ENCODE measurements at places on chromosomes 2 and 18.

DNA sequence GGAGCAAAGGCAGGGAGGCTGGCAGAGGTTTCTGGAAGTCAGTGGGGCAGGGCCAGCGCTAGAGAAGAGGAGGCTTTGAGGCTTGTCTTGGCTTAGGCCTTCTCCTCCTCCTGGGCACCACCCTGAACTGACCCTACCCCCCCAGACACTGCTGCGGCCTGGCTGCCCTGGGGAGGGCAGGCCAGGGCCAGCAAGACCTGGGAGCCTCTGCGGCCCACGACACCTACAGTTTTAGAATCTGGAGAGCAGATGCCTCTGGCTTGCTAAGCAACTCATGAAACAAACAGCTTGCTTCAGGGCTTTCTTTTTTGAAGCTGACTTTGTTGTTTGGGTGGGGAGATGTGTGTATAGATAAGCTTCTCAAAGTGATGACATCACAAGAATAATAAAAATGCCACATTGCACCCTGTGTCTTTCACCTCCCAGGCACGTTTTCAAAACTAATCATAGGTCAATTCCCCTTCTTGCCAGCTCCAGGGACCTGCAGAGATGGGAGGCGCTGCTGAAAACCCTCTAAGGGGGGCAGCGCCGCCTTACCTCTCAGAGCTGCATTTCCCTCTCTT, 46.2 kb upstream of the SMAD7 start:
- peak; percentile 67 for DNase-seq

DNA sequence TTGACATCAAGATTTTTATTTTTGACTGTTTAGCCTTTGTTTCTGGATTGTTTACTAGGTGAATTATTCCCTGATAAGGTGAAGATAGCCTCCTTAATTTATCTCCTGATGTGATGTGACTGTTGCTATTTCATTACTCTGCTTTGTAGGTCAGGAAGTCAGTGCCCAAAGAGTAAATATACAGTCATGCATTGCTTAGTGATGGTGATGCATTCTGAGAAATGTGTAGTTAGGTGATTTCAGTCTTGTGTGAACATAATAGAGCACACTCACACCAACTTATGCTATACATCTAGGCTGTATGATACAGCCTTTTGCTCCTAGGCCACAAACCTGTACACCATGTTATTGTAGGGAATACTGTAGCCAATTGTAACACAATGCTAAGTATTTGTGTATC, 102.4 kb upstream of the THUMPD2 start:
- DNase-seq = no peak

GRCh38 chr2:232569541-232569940, 19.1 kb downstream of the EIF4E2 start:
- no peak for DNase-seq

- no peak for DNase-seq
Measured at GRCh38 chr2:88521445-88522073, 69.1 kb upstream of the FOXI3 start.

DNA sequence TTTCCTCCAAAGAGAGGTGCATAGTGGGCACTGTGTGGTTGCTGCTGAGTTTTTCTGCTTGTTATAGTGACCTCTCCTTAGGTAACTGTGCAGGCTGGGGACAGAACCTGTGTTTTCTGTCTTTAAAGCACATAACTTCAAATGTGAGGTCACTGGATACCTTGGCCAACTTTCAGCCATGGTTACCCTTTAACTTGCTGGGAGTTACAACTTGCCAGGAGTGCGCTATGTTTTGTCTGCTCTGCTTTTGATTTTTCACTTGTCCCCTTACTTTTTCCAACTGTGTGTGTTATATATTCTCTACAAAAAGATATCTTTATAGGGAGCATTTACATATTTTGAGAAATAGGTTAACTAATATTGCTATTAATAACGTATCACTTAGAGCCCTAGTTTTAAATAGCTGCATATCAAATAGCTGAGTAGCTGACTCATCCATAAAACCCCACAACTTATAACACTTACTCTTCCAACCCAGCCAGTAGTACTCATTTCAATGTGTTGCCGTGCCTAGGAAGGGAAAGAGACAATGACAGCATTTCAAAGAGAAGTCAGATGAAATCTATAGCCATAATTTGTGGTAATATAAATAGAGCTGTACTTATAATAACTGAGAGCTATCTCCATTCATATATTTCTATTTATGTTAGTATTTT, 51.6 kb downstream of the DPP4 start:
- no peak for DNase-seq

GRCh38 chr18:13537022-13537780, 189.2 kb downstream of the FAM210A start:
- DNase-seq = no peak

DNA sequence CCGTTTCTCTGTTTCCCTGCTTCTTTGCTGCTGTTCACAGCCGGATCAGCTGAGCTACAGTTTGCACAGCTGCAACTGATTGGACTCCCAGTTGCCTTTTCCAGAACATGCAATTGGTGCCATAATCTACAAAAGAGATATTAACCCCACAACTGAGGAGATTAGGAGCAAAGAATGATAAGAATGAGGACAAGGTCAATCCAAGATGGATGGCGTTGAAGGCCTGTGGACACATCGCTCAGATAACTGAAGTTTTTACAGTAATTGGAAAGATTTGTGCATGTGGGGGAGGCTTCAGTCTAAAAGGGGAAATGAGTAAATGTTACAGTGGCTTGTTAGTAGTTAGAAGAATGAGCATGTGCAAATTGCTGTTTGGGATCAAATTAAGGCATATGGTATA, 263.2 kb downstream of the TGIF1 start:
- no peak for DNase-seq

- DNase-seq = no peak
Measured at GRCh38 chr2:232291343-232291742, 87.2 kb upstream of the ALPP start.

DNA sequence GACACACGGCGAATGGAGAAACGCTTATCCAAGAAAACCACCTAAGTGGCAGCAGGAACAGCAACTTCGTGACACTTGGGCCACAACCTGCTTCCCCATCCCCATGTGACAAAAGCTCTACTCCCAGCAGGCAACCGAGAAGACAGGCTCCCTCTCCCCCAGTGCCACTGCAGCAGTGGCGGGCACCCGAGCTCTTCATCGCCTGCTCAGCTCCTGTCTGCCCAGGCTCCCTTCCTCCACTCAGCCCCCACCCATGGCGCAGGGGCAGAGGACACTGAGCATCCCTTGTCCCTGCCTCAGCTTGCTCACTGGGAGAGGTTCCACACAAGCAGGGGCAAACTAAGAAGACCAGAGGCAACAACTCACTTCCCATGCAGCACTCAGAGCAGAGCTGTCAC, 22.9 kb downstream of the SLC66A2 start:
- no peak for DNase-seq

DNA sequence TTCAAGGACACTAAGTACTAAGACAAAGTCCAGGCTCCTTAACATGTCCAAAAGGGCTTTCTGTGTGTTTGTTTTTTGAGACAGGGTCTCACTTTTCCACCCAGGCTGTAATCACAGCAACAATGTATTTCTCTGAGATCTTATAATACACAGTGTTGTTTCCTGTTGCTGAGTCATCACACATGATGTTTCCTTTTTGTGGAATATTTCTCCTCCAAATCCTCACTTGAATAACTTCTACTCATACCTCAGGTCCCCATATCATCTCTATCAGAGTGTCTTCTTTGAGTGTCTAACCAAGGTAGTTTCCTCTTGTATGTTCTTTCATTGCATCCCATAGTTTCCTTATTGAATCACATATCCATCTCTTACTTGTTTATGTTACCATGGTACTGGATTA, 632.0 kb upstream of the PIK3C3 start:
- DNase-seq = no peak

DNA sequence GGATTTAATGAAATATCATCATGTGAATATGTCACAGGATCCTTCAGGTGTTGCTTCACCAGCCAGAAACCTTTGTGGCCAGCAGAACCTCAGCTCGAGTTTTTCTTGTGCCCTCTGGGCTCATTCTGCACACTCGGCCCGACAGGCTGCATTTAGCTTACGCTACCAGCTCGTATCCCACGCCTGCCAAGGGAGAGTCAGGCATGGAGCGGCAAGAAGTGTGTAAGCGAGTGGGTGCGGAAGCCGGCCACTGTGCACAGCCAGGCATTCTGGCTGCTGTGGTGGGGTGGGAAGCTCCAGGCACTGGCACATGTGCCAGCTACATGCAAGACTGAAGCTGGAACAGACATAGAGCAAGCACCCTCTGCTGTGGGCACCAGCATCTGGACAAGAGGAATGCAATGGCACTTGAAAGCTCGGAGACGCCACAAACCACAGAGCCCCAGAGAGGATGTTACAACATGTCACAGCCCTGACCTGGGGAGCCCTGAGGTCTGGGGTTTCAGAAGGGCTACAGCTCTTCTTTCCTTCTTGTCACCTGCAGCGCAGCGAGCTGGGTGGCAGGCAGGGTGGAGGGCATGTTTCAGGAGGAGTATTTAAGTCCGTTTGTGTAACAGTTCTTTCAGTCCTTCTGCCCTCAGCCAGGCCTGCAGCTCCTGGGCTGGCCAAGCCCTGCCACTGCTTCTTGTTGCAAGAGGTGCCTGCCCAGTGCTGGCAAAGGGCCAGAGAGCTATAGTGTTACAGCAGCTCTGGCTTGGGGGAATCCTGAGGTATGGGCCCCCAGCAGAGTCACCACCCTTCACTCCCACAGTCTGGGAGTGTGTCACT, 257.3 kb upstream of the HNMT start:
- peak; percentile 3 for DNase-seq

GRCh38 chr18:11119959-11120587, 29.3 kb downstream of the PIEZO2 start:
- DNase-seq = no peak

GRCh38 chr2:220104871-220105351, 477.5 kb downstream of the SLC4A3 start:
- DNase-seq = peak; percentile 9

DNA sequence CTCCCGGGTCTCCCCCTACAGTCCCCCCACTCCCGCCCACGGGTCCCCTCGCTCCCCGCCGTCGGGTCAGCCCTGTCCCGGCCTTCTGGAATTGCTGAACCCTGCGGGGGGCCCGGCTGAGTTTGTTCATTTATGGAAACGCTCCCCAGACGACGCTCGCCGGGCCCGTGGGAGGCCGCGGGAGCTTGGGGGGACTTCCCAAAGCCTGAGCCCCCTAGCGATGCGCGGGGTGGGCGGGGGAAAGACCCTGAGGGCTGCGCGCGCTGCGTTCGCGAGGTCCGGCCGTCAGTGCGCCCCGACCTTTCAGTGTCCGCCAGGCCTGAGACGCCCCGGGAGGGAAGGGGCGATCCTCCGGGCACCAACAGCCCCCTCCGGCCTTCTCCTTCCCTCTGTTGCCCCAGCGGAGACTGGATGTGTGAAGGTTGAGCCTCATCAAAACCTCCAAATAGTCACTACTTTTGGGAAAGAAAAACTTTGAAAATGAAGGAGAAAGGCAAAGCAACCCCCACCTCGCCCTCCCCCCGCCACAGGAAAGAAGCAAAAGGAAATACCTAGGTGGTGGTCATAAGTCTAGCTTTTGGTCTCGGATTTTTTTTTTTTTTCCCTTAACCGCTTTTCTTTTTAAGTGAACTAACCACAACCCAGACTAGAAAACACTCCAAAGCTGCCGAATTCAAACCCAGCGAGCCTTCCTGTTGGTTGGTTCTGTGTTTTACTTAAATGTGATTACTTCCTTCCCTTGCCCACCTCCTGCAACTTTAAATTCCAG, 509 bp upstream of the CYS1 start:
- peak; percentile 69 for DNase-seq

GRCh38 chr18:80201739-80202138, 45.6 kb downstream of the PARD6G start:
- no peak for DNase-seq

- no peak for DNase-seq
Measured at GRCh38 chr2:71469403-71470398, 16.3 kb downstream of the DYSF start.

- DNase-seq = no peak
Measured at GRCh38 chr2:118763797-118764196, 83.7 kb downstream of the EN1 start.

DNA sequence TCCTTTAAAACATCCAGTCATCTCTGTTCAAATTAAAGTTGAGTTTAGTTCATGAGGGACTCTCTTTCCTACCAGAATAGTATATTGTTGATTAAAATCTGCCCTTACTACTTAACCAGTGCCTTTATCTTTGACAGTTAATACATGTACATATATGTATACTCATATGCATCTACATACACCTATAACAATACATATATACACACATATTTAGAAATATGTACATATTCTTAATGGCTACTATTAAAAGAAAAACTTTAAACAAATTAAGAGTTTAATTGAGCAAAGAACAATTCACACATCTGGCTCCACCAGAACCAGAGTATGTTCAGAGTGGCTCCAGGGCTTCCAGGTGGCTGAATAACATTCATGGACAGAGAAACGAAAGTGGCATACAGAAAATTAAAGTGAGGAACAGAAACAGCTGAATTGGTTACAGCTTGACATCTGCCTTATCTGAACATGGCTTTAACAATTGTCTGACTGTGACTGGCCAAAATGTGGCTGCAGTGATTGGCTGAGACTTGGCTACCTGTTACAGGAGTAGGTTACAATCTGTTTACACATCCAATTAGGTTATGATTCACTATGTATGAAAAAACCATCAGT, 38.8 kb downstream of the ZNF519 start:
- DNase-seq = no peak

DNA sequence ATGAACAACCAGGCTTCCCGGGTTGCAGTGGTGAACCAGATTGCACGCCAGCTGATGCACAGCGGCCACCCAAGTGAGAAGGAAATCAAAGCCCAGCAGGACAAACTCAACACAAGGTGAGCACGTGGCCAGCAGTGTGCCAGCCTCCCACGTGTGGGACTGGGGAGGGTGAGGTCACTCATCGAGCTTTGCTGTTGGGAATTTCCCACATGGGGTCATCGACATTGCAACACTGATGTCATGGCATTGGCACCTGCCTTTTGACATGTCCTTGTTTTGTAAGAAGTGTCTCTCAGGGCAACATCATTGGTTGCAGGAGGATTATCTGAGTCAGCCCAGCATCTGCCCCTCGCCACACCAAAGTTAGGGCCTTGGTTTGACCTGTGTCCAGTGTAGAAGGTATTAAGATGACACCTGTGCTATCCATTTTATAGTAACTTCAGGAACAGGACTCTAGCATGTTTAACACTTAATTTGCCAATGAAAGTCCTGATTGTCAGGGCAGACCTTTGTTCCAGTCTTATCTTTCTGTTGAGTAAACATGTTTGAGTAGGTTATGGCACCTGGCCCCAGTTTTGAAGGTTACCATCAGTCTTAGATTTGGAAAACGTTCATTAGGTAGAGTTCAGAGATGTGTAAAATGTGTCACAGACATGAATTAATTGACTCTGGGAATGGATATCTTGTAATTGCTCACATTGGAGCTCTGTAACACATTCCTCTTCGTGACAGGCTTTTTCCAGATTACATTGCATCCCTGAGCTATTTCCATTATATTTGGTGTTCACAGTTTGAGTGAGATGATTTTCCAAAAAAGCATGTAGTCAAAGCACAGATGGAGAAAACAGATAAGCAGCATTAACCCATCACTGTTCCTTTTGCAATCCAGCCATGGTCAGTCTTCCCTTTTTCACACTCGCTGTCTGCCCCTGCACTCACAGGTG, 93.3 kb upstream of the EML6 start:
- DNase-seq = no peak

GRCh38 chr18:9643549-9643948, 29.2 kb upstream of the PPP4R1 start:
- no peak for DNase-seq

All from Jurkat, Clone E6-1 (cell line).